Right cardiac atrium (tissue), 5 donors: ENCODE measurements at places on chromosomes 7 and 10.

GRCh38 chr7:91383905-91384274 is 119.7 kb downstream of the FZD1 start:
- DNase-seq = no peak

GRCh38 chr7:75611557-75612178 is 119.5 kb downstream of the SPDYE5 start:
- DNase-seq = peak; percentile 78

- DNase-seq = no peak
Observed at GRCh38 chr10:98376485-98376884, 38.5 kb downstream of the PYROXD2 start.

DNA sequence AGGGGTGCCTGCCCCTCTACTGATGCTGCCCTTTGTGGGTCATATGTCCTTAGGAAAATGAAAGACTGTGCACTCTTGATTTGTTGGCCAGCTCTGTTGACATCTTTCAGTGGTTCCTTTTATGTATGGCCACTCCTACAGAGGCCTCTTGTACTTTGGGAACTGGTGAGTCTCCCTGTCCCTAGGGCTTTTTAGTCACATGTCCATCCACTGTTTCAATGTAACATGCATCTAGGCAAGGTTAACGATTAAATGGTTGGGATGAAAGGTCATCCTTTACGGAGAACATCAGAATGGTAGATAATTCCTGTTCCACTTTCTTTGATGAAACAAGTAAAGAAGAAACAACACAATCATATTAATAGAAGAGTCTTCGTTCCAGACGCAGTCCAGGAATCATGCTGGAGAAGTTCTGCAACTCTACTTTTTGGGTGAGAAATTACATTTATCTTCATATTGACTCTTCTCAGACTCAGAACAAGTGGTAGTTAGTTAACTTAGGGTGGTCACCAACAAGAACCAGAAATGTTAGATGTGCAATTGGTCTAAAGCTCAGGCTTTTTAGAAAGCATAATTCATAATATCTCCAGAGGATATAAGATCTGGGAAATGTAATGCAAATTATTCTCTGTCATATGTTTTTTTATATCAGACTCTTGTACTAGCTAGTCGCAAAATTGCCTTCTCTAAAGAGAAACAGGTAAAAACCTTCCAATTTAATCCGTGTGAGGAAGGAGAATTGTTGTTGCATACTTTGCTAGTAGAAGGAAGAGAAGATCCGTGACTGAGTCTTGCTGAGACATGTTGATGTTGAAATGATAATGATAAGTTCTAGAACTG is at the start of gene ABCC2:
TSS of gene ABCC2 (plus strand) at position 194 of the 840 bp plus-strand sequence. CDS start at position 399, 205 bp downstream.
- no peak for DNase-seq

DNA sequence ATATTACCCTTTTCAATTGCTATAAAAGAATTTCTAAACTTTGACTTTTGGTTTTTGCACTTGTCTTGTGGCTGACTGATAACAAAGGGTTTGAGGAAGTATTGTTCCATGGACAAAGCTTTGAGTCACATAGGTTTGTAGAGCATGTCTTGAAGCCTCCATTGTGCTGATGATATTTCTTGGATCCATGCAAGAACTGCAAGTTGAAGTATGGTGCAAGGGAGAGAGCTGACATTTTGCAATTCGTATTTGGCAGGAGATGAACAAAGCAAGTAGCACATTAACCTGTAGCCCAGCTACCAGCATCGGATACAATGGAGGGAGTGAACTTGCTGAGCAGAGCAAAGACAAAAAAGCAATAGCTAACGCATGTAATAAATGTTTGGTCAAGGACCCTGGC is 23.4 kb downstream of the MGAM2 start:
- DNase-seq = no peak

DNA sequence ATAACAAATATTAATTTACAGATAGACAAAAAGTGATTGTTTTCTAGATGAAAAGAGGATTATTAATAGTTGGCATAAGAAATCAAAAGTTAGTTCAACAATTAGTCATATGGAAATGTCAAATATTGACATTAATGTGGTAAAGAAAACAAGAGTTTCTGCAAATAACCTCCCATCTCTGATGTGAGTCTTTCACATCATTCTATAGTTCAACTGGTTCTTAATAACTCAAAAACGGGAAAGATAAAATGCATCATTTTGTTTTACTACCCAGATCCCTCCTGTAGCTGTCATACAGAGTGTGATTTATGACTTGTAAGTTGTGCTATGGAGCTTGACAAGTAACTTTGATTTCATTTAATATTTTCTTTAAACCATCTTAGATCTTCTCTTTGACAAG is 594.8 kb downstream of the ZWINT start:
- DNase-seq = no peak

GRCh38 chr10:60960913-60961312 is 16.9 kb upstream of the RHOBTB1 start:
- DNase-seq = no peak

GRCh38 chr7:141573511-141573910 is 22.3 kb downstream of the AGK start:
- DNase-seq = no peak
